ENCODE measurements at places on chromosomes 4 and X. TPM values are rescaled to one million over a fixed set of nuclear protein-coding genes. Genes with fewer than 3 reads are reported as not detected.

The CXCL5 gene
- total RNA-seq, result 1.7 TPM

The GPR173 gene
- 5.5 TPM for total RNA-seq

The PAK3 gene
- total RNA-seq, result 4.6 TPM

The HTN3 gene
- total RNA-seq, result not detected

The MTNR1A gene
- not detected for total RNA-seq

The HPGDS gene
- total RNA-seq, result not detected

The CD40LG gene
- total RNA-seq, result not detected

The GRIPAP1 gene
- 24.3 TPM for total RNA-seq

The S100P gene
- not detected for total RNA-seq

The CDX4 gene
- not detected for total RNA-seq

The CDS1 gene
- 0.26 TPM for total RNA-seq

The DDX60 gene
- 17.4 TPM for total RNA-seq

The C4orf50 gene
- not detected for total RNA-seq

The CXorf49B gene
- not detected for total RNA-seq

The PTTG2 gene
- not detected for total RNA-seq

The KLHL4 gene
- 6.2 TPM for total RNA-seq

The PRDM8 gene
- 4.9 TPM for total RNA-seq

The SFRP2 gene
- 0.13 TPM for total RNA-seq

The AWAT2 gene
- not detected for total RNA-seq

The MAOA gene
- 18.7 TPM for total RNA-seq
